ENCODE measurements at places on chromosomes 16 and 17.

DNA sequence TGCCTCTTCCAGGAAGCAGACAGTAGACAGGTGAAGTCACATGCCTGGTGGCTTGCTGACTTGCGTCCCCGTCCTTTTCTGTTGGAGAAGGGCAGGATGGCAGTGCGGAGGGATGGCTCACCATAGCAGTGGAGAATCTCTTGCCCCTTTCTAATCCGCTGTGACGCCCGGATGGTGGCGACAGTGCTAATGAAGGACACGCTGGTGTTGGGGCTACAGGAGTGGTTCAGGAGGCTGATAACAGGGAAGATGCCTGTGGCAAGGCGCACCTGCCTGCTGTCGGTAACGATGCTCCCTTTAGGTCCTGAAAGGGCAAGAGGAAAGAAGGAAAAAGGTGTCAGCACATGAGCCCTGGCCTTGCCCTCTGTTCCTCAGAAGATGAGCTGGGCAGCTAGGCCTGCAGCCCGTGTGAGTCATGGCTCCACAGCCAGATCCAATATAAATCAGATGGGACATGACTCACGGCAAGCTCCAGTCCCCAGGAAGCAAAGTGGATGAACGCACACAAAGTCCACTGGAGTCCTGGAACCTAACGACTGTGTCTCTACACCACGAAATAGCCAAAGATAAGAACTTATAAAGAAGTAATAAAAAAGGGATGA, 25.5 kb downstream of the SERPINF1 start:
- DNase-seq, result peak; percentile 92

DNA sequence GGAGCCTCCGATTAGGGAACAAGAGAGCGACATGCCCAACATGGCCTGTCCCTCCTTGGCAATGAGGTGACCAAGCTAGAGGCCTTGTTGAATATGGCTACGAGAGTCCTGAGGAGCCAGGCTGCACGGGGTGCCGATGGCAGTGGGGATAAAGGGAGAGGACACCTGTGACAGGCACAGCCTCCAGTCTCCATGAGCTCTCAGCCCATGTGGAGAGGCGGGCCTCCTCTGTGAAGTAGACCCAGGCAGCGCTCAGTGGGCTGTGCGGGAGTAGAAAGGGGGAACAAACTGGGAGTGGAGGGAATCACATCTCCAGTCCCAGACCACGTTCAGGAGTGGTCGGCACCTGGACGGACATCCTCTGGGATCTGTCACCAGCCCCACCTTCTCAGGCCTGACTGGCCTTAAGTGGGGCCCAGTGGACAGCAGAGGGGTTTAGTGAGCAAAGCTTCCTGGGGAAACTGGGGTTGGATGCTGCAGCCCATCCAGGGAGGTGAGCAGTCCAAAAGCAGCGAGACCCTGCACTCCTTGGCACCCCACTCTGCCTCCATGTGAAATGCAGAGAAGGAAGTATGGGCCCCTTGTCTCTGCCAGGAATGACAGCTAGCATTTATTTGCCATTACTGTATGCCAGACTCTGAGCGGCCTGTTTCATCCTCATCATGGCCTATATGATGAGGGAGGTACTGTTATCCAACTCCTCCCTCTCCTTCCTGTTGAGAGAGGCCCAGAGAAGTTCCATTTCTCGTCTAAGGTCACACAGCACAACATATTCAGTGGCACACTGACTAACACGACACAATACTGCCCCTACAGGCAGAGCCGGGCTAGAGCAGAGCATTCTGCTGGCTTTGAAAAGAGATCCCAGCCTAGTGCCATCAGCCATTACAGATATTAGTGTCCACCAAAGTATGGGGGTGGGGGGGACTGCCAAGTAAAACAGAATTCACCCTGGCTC, 4.5 kb upstream of the TMEM92 start:
- DNase-seq, result peak; percentile 83

DNA sequence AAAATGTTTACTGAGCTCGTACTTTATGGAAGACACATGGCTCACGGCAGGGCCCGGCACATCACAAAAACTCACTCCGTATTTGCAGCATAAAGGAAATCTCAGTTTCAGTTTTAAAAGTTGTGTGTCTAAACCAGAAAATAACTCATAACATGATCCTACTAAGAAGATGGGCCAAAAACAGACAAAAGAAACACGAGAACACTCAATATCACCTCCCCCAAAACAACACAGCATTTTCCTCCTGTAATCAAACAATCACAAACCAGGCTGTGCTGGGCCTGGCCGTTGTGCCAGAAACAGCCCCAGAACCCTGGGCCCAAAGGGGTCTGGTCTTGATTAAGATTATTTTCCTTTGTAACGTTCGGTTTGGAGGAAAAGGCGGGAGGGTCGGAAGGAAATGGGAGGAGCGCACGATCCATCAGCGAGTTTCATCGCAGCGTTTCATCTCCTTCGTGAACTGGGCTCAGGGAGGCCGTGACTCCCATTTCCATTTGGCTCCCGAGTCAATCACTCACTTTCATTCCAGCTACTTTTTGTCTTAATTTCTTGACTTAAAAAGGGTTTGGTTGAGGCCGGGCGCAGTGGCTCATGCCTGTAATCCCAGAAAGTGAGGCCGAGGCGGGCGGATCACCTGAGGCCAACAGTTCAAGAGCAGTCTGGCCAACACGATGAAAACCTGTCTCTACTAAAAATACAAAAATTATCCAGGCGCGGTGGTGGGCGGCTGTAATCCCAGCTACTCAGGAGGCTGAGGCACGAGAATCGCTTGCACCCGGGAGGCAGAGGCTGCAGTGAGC, 61.4 kb downstream of the NXN start:
- no peak for DNase-seq

- DNase-seq, result peak; percentile 89
Measured at GRCh38 chr16:31215287-31216162, 1.4 kb downstream of the PYDC1 start.

DNA sequence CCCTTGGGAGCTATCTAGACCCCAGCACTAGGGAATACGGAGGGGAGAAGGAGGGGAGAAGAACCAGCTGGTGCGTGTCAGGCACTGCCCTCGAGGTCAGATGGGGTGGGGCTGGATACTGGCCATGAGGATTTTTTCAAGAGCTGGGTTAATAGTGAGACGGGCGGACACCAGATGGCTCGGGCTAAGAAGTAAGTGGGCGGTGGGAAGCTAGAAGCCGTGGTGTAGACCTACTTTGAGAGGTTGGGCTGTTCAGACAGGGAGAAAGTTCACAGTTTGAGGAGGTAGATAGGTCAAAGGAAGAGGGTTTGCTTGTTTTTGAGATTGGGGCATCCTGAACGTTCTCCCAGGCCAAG, 303.8 kb downstream of the SEC14L1 start:
- peak; percentile 79 for DNase-seq

DNA sequence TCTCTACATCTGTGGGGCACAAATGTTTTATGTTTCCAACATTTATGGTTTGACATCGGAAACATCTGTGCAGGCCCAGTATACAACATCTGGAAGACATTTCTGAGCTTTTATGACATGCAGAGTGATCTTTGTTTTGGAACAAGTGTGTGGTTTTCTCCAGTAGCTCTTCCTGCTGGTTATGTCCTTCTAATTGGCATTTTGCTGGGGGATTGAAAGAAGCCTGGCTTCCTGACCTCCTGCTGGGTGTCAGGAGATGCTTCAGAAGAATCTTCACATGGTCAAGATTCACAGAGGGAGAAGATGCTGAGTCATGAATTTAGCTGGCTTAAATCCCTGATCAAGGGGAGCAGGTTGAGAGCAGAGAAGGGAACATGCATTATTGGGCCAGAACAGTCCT, 279.5 kb upstream of the MYOCD start:
- no peak for DNase-seq

GRCh38 chr17:43411749-43412148, 13.0 kb downstream of the ARL4D start:
- no peak for DNase-seq

DNA sequence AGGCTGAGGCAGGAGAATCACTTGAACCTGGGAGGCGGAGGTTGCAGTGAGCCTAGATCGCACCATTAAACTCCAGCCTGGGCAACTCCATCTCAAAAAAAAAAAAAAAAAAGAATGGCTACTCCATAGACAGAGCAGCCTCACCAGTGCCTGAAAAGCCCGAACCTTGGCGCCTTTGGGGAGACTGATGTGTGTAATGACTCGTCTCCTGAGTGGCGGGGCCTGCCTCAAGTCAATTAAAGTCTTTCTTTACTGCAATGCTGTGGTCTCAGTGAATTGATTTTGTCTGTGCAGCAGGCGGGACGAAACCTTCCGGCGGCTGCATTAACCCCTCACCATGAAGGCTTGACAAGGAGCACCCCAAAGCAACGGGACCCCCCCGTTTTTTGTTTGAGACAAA, 3.5 kb upstream of the UQCC4 start:
- DNase-seq, result no peak

- DNase-seq, result no peak
Measured at GRCh38 chr16:22417019-22417418, 42.6 kb upstream of the CDR2 start.

DNA sequence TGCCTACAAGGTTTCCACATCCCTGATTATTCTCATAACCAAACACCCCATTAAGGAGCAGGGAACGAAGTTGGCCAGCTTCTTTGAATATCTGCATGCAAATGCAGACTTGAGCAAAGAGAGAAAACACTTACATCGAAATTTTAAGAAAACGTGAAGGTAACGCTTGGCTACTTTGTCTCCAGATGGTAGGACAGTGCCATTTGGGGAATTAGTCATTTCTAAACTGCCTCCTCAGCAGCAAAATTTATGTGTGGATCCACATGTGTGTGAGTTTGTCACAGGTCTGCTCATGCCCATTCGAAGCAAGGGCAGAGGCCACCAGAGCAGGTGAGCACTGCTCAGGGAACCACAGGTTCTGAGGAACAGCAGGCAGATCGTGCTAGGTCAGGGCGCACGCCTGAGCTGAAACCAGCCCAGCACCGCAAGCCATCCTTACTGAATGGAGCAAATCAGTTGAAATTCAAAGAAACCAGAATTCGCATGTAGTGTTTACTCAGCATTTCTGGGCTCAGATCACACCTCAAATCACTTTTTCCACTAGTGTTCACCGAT, 80.1 kb downstream of the SOCS1 start:
- no peak for DNase-seq

DNA sequence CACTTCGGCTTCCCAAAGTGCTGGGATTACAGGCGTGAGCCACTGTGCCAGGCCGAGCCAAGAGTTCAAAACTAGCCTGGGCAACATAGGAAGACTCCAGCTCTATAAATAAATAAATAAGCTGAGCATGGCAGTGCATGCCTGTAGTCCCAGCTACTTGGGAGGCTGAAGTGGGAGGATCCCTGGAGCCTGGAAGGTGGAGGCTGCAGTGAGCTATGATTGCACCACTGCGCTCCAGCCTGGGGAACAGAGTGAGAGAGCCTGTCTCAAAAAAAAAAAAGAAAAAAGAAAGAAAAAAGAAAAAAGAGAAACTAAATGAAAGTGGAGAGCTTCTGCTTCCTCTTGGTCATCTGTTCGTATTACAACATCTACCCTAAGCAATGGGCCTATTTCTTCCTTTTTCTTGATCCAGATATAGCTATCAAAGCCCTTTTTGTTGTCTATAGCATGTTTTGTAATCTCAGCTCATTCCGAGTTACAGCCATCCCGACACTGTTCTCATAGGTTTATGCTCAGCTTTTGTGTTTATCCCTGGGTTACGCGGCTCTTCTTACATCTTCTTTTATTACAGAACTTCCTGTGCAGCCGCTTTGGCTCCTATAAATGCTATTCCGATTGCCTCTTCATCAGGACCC, 14.1 kb upstream of the MAPK3 start:
- DNase-seq, result no peak

DNA sequence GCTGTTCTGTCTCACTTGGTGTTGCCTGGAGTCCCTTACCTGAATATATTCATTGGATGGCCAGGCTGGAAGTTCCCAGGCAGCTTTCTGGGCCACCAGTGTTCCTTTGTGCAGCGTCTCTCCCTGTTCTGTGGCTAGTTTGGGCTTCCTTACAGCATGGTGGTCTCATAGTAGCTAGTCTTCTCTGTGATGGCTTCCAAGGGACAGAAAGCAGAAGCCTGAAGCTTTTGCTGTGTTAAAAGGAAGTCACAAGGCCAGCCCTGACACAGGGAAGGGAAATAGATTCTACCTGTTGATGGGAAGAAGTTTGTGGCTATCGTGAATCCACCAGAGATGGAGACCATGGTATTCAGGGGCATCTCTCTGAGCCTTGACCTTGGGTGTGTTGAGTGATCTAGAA, 34.6 kb downstream of the PLCG2 start:
- no peak for DNase-seq

- no peak for DNase-seq
Measured at GRCh38 chr16:11877374-11877773, 26.0 kb upstream of the RSL1D1 start.

- no peak for DNase-seq
Measured at GRCh38 chr17:66834919-66835454, at the start of gene CACNG5. CACNG5 (plus strand) TSS chr17:66835117; CDS start chr17:66877333, 42,216 bp downstream.

GRCh38 chr17:16301963-16302855, 51.1 kb downstream of the CENPV start:
- no peak for DNase-seq

DNA sequence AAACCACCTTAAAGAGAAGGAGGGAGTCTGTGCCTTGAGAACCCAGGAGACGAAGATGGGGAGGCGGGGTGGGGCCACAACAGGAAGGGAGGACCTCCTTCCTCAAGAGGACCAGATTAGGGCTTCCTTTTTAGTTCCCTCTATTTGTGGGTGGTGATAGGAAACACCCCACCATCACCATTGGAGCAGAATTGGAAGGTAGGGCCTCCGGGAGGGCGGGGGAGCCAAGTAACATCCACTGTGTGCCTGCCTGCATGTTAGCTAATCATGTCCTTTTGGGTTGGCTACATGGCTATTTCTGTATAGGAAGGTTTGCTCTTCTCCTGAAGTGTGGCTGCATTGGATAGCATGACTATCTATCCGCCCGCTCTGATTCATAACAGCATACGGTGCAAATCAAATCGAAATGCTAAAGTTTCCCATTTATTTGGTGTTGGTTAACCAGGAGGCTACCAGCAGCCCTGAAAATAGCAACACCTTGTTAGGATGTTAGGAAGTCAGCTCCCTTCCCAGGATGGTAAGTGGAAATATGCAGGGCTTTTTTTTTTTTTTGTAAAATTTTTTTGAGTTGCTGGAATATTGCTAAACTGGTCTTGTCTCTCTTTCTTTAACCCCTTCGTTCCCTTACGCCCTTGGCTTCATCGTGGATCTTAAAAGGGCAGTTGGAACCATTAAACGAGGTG, 4.2 kb downstream of the SYT17 start:
- no peak for DNase-seq

DNA sequence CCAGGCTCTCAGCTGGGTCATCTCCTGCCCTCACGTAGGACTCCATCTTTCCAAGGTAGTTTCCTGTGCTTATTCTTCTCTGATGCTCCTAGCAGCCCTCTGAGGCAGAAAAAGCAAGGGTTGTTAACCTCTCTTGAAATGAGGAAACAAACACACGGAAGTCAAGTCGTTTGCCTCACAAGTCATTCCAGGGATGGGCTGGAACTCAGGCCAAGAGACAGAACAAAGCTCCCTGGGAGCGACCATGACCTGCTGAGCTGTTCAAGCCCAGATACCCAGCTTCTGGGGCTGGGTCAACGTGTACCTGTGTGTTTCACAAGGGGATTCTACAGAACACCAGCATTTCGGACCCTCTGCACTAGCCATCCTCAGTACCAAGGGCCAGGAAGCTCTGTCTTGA, 28.1 kb downstream of the SRL start:
- DNase-seq, result no peak
